Hypothalamus (tissue), 51 donors: ENCODE measurements at places on chromosomes 7 and 10.

DNA sequence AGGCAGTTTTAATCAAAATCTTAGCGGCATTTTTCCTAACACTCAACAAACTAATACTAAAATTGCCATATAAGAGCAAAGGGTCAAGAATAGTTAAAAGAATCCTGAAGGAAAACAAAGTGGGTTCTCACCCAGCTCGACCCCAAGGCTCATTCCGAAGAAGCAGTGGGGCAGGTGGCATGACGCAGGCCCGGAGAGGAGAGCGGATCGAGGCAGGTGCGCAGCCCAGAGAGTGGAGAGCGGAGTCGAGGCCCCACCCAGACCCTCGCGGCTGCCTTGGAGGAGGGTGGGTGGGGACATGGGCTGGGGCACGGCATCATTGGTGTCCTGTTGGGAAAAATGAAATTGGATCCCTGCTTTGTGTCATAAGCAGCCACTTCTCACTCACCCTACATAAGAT is 109.8 kb downstream of the INPP5A start:
- DNase-seq, result no peak

GRCh38 chr7:66668677-66669076 is 40.0 kb downstream of the KCTD7 start:
- no peak for DNase-seq

- no peak for DNase-seq
Observed at GRCh38 chr7:105775580-105775979, 100.8 kb downstream of the ATXN7L1 start.

DNA sequence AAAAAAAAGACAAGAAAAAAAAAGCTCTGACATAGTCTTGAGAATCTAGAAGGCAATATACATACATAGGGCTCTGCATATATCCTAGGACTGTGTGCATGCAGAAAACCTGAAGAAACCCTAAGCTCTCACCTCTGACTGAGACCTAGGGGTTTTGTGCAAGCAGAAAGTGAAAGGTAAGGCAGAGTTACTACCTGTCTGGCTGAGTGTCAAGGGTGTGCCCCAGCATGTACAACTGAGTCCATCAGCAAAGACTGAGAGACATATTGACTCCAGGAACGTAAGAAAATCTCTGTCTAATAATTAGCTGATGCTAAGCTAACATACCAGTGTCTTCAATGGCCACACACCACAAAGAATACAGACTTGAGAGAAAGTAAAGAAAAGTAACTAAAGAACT is 16.3 kb upstream of the HNRNPH3 start:
- no peak for DNase-seq

- no peak for DNase-seq
Observed at GRCh38 chr7:98105942-98106544, 619 bp upstream of the LMTK2 start.

- DNase-seq, result no peak
Observed at GRCh38 chr10:23094786-23095403, 484 bp upstream of the MSRB2 start.

DNA sequence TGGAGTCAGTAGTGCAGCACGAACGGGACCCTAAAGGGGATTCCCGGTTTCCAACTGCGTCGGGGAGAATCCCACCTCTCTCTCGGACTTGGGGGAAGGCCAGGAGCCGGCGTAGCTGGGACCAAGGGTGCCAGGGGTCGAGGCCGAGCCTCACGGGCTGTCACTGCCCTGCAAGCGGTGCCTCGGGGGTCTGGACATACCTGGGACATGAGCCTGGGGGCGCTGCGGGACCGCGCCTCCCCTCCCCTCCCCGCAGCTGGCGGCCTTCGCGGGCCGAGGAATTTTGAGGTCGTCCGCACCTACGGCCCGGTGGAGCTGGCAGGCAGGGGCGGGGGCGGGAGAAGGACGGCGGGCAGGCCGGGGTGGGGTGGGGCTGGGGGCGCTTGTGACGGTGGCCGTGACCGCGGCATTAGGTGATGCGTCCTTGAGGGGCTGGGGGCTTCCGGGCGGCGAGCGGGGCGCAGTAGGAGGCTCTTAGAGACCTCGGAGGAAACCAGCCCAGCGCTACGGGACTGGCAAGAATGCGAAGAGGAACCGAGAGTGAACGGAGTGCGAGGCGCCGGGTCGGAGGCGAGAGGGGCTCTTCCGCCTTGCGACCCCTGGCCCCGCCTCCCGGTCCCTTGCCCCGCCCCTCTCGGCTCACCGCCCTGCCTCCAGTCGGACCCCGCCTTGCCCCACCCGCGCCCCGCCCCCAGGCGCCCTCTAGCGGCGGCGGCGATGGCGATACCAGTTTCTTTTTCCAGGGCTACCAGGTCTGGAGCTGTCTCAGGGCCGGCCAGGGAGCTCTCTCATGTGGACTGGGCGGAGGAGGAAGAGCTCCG is 48.3 kb downstream of the NPVF start:
- DNase-seq, result peak; percentile 58

- DNase-seq, result no peak
Observed at GRCh38 chr7:132739271-132739955, 163.1 kb upstream of the PLXNA4 start.

DNA sequence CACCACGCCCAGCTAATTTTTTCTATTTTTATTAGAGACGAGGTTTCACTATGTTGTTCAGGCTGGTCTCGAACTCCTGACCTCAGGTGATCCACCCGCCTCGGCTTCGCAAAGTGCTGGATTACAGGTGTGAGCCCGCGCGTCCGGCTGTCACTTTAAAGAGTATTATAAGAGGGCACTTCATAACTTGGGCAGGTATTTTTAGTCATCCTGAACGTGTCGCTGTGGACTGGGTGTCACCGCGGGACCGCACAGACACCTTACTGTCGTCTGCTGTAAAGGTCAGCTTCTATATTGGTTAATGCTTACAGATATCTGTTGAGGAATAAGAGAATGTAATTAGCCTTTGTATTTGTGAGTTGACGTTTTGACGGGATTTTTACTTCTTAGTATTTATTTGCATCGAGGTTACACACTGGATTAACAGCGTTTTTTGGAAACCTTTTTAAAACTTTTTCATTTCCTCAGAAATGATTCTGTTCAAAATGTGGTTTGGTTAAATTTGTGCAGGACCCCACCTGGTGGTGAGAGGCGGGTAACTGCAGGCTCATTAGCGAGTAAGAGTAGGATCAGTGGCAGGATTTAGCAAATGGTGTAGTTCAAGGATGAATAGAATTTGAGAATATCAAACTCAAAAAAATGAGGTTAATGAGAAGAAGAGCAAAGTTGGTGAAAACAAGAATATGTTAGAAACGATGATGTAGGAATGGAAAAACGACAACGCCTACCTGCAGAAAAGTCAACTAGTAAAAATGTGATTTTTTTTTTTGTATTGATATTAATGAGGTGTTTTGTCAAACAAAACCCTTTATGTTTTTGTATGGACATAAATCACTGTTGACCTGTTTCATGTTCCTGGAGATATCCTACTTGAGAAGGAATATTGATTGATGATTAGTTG is 3.2 kb downstream of the DNAJB6 start:
- DNase-seq, result no peak

DNA sequence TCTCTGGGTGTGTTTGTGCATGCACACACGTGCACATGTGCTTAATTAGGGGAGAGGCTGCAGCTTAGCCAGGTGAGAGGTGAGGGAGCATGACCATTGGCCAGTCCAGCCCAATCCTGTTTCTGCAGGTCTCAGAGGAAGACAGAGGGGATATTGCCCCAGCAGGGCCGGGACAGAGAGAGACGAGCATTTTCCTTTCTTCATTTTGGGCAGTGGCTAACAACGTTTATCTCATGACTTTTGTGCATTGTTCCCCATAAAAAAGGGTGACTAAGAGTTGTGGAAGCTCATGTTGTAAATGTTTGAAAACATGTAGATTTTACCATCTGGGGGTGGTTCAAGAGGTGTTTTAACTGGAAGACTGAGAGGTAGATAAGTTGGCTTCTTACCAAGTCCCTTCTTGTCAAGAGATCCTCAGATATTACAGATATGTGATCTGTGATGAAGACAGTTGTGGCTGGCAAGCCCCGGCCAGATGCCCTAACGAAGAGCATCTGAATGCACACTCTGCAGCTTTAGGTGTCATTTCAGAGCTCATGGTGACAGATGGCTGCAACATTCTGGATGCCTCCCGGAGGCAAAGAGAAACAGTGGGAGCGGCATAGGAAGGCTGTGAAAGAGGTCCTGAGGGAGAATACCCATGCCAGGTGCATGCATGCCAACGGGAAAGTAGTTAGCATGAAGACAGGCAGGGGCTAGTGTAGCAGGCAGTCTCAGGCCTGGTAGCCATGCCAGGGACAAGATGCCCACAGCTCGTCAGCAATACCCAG is 16.7 kb upstream of the DMBT1 start:
- no peak for DNase-seq

DNA sequence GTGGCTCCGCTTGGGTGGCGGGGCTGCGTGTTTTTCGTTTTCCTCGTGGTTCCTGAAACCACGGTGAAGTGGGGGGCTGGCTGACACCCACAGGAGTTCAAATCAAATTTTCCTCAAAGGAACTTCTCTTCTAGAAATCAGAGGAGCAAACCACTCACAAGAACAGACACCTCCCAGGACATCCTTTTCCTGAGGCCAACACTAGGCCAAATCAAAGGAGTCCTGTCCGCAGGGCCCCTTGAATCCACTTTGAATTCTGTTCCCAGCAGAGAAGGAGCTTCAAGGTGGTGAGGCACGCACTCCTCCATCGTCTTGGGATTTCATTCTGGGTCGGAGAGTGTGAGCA is 29.9 kb upstream of the ZNF273 start:
- no peak for DNase-seq

- DNase-seq, result no peak
Observed at GRCh38 chr7:116575853-116576252, 51.0 kb downstream of the CAV1 start.

- DNase-seq, result no peak
Observed at GRCh38 chr7:82230811-82231581, 212.6 kb downstream of the CACNA2D1 start.

- DNase-seq, result no peak
Observed at GRCh38 chr7:131336956-131337355, 9.3 kb downstream of the MKLN1 start.

DNA sequence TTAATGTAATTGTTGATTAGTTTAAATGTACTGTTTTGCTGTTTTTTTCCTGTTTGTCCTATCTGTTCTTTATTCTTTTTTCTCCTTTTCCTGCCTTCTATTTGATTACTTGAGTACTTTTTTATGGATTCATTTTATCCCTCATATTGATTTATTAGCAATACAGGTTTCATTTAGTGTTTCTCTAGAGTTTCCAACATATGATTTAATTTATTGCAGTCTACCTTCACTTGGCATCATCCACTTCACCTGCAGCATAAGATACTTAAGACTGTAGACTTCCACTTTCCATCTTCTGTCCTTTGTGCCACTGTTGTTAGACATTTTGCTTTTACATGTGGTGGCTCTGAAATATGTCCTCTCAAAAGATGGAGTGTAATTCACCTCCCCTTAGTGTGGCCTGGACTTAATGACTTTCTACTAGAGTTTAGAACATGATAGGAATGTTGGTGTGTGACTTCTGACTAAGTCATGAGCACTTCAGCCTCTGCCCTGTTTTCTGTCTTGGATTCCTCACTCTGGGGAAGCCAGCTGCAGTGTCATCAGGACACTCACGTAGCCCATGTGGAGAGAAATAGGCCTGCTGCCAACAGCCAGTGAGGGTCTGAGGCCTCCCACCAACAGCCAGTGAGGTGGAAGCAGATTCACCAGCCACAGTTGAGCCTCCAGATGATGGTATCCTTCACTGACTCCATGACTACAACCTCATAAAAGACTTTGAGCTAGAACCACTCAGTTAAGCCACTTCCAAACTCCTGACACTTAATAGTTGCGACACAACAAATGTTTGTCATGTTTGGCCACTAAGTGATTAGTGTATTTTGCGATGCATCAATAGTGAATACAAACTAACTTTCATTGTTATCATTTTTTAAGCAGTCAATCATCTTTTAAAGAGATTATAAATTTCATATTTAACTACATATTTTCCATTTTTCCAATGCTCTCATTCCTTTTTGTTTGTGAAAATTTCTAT is 643.5 kb upstream of the DPP6 start:
- no peak for DNase-seq

DNA sequence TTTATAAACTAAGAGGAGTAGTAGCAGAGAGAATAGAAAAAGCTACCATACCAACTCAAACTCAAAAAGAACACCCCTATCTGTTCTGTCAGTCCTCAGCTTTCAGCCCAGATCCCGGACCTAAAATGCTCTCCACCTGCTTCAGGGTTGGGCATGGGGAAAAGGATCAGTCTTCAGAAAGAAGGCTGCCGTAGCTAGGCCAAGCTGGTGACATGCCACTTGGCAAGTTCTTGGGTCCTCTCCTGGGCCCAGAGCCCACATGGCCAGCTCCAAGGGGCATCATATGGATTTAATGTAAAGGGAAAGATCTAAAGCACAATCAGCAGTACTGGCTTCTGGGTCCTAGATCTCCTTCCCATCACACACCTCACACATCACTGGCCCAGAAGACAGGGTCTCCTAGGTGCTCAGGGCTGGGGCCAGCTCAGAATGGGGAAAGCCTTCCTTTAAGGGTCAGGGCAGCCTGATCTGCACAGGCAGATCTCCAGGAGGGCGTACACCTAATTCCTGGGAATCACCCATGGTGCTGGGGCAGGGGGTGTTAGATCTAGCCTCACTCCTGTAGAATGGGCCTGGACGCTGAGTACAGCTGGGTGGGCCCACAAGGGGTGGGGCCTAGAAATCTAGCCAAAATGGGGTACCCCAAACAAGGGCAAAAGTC is 2.5 kb downstream of the VAX1 start:
- DNase-seq, result no peak

DNA sequence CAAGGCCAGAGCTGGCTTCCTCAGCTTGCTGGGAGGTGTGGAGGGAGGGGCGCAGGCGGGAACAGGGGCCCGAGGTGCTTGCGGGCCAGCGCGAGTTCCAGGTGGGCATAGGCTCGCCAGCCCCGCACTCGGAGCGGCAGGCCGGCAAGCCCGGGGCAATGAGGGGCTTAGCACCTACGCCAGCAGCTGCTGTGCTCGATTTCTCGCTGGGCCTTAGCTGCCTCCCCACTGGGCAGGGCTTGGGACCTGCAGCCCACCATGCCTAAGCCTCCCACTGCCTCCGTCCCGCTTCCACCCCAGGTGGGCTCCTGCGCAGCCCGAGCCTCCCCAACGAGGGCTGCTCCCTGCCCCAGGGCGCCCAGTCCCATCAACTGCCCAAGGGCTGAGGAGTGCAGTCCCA is 25.9 kb upstream of the MAT1A start:
- DNase-seq, result no peak

GRCh38 chr10:5762531-5762930 is 50.7 kb downstream of the GDI2 start:
- no peak for DNase-seq
